GM13976 (cell line): ENCODE measurements at places on chromosomes 13 and 19.

DNA sequence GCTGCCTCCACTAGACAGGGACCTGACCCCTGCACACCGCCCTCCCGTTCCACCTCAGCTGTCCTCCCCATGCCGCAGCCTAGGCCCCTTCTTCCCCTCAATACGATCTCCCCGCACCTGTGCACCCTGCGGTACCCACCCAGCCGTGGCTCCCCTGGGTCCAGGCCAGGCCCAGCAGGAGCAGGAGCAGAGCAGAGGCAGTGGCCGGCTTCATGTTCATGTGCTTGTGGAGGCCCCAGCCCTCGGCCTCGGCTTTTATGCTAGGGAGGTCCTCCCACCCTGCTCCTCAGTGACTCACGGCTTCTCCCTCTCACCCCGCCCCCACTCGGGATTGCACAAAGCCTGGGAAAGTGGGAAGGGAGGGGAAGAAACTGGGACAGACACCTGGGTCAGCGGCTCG, 11.4 kb upstream of the KRTDAP start:
- no peak for DNase-seq

GRCh38 chr19:56839652-56840450, 675 bp downstream of the PEG3 start:
- no peak for DNase-seq

- no peak for DNase-seq
Measured at GRCh38 chr19:33689138-33689746, 67.5 kb downstream of the CHST8 start.

DNA sequence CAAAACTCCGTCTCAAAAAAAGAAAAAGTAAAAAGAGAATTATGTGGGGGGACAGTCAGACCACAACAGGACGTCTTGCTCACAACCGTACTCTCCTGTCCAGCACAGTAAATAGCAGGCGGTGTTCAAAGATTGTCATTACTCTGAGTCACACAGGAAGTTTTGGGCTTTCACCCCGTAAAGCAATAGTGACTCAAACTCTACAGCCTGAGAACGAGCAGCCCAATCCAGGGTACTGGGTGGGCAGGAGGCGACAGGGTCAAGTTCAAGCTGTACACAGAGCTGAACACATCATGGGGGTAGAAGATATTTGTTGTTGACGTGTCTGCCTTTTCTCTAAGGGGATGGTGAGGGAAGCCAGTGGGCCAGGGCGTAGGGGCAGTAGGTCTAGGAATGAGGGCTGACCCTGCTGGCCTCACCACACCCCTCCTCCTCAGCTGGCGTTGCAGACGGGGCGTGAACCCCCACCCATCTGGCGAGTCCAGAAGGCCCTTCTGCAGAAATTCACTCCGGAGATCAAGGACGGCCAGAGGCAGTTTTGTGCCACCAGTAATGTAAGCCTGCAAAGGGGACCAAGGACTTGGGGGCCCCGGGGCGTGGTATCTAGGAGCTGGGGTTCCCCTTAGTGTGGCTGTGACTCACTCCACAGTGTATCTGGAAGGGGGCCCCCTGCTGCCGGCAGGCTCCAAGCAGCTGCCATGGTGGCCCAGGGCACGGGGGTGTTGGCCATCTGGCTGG, 23.3 kb downstream of the PRR12 start:
- DNase-seq: no peak

DNA sequence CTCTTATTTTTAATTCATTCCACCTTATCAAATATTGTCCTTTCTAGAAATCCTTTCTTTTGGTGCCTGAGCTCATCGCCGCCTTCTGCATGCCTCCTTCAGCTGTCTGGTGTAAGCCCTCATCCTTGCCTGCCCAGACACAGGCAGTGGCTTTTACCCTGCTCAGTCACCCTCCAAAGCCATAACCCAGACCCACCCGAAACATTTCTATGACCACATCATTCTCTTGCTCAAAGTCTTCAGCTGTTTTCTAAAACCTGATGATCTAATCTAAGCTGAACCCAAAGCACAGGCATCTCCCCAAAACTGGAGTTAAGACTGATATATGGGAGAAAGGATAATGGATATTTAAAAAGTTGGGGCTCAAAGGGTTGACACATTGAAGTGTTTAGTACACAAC, 753.7 kb upstream of the SGCG start:
- DNase-seq: no peak

DNA sequence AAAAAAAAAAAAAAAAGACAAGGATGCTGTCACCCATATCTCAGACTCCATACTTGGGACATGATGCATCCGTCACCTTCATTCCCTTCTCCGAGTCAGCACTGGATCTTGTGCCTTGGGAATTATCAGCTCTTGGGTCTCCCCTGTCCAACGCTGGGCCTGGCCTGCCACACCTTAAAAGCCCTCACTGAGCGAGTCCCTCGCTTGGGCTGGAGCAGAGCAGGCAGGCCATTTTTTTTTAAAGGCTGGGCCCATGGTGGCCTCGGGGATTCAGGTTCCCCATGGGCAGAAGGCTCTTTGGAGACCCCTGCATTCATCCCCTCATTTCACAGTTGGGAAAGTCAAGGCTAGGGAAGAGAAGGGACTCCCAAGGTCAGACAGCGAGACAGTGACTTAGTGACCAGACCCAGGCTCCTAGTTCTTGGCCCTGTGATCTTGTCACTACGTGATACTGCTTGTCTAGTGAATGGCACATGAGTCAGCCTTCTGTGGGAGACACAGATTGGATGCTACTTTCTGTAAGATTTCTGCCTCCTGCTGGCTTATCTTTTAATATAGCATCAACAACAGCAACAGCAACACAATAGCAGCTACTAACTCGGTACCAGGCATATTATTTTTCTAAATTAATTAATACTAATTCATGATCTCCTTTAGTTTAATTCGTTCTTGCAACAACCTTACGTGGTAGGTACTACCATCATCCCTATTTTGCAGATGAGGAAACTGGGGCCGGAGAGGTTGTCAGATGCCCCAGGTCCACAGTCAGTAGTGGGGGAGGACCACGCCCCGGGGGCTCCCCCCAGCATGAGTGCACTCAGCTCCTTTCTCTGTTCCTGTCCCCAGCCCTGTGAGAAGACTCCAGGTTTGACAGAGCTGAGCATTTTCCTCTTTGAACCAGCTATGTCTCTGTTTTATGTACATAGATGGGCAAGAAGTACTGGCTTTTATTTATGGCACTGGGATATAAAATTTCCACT, 27.4 kb upstream of the ZNF536 start:
- no peak for DNase-seq

- DNase-seq: no peak
Measured at GRCh38 chr19:55597501-55597921, 1.8 kb downstream of the FIZ1 start.

DNA sequence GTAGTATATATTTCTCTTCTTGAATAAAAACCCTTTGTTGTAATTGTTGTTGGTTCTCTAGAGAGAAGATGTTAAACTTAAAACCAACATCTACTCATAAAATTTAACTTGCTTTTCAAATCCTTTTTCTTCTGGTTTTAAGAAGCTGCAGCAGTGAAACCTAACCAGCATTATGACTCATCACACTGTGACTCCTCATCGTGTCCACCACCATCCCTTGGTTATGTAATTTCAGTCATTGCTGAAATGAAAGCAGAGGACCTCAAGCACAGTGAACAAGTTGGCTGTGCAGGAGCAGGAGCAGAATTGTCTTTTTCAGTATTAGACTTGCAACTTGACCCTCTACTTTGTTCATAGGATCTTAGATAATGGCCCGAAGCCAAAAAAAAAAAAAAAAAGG, 64.9 kb upstream of the HTR2A start:
- DNase-seq: peak; percentile 69

DNA sequence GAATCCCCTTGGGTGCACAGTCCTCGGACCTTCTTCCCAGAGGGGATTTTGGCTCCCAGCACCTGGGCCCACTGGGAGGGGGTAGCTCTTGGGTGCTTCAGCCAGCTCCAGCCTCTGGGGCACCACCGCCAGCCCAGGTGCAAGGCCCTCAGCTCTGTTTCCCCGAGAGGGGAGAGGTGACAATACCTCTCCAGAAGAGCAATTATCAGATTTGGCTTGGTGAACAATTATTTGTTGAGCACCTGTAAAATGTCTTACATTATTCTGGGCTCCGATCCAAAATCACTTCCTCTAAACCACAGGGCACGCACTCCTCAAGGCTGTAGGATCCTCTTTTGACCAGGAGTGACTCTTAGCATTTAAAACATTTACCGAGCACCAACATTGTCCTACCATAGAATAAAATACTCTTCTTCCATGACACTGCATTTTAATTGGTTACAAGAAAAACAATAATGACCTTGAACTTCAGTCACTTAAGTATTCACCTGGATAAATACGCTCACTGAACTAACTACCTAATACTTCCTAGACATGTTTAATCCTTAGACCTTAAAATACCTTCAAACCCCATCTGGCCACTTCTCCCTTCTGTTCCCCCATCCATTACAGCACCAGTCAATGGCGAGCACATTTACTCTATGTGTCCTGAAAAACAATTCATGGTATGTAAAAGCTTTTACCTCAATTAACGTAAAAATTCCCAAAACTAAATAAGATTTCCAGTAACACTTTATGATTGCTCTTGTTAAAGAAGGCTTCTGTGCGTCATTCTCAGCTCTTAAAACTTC, 54.8 kb downstream of the ABCC4 start:
- no peak for DNase-seq

DNA sequence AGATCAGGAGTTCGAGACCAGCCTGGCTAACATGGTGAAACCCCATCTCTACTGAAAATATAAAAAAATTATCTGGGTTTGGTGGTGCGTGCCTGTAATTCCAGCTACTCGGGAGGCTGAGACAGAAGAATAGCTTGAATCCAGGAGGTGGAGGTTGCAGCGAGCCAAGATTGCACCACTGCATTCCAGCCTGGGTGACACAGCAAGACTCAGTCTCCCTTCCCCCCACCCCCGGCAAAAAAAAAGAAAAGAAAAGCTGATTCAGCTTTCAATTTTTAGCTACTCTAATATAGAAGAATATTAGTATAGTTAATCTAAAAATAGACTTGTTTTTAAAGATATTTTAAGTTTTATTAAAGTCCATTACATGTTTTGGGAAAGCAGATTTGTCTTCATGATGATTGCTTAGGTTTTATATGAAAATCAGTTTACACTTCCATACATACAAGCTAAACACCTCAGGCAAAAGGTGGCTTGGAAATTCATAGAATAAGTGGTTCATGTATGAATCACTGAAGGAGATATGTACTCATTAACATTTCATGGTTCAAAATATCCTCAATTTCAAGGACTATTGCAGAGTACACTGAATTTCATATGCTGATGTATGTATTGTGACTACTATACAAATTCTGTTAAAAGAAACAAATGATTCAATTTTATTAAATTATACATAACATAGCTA, 165.2 kb downstream of the TDRD3 start:
- DNase-seq: no peak

GRCh38 chr13:56299650-56300049, 841.1 kb upstream of the PRR20A start:
- DNase-seq: no peak
